Retinal pigment epithelial cell (primary cell): ENCODE measurements at places on chromosomes 11 and 22.

DNA sequence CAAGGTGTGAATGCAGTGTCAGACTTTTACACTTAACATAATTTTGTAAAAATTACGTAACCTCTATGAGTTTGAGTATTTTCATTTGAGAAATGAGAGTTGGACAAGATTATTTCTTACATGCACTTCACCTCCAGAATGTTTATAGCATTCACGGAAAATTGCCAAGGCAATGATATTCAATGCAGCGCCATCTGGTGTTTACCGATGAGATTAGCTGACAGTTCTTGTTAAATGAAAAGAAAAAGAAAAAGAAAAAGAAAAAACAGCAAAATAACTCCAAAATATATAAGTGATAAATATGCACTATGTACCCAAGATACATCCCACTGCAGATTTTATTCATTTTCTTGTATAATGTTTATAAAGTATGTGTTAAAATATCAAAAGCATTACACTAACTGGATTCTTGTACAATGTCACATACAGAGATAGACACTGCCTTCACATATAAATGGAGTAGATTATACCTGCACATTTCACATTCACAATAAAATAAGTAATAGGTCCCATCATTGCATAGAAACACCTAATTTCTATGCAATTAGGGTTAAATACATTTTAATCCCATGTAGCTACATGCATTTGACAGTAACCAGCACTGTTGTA lies 976.3 kb upstream of the FAT3 start:
- no peak for DNase-seq

DNA sequence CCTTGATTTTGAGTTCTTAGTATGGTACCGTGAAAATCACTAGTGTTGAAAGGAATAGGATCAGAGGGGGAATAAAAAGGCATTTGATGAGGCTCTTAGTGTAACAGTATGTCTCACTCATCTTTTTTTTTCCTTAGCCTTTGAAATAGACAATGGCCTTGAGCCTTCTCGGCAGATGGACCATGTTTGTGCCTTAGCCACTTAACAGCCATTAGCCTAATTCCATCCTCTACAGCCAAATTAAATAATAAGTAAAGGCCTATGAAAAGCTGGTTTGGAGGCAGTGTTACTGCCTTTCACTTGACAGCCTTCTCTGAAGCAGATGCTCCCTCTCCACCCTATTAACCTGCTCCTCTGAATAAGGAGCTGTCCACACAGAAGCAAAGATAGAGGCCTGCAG lies 580.7 kb downstream of the NTM start:
- DNase-seq, result no peak

- DNase-seq, result no peak
Observed at GRCh38 chr11:45089251-45089650, 57.2 kb upstream of the PRDM11 start.

DNA sequence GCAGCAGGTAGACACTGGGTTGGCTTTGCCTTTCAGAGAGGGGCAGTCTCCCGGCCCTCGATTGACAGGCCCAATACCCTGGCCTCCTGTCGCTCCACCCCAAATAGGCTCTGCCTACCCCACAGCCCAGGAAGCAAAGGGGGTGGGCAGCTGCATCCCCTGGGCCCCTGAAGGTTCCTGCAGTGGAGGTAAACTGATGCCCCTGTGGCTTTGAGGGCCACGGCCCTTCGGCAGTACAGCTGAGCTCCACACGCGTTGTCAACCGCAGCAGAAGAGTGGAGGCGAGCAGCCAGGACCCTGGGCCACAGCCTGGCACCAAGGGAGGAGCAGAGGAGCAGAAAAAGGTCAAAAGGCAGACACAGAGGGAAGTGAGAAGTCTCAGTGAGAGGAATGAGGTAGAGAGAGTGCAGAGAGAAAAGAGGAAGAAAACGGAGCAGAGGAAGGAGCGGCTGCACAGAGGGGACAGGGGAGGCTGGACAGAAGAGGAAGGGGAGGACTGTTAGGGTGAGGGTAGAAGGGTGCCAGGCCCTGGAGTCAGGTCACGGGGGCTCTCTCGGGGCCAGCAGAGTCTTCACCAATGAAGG lies 64.0 kb downstream of the SLC22A12 start:
- no peak for DNase-seq

- no peak for DNase-seq
Observed at GRCh38 chr22:37020192-37020479, 594 bp downstream of the MPST start.

DNA sequence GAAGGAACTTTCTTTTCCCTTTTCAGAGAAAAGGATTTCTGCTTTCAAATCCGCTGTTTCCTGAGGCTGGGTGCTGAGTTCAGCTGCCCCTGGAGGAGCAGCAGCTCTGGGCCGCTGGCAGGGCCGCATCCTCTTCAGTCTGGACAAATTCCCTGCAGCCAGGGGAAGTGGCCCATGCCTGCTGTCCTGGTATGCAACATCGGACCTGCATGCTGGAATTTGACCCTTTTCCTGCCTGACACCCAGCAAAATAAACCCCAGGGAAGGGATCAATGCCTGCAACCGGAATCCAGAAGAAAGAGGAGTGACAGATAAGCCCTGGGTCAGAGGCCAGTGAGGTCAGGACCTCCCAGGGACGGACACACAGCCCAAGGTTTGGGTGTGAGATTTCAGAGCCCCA lies 54.1 kb upstream of the LINC01488 start:
- no peak for DNase-seq

DNA sequence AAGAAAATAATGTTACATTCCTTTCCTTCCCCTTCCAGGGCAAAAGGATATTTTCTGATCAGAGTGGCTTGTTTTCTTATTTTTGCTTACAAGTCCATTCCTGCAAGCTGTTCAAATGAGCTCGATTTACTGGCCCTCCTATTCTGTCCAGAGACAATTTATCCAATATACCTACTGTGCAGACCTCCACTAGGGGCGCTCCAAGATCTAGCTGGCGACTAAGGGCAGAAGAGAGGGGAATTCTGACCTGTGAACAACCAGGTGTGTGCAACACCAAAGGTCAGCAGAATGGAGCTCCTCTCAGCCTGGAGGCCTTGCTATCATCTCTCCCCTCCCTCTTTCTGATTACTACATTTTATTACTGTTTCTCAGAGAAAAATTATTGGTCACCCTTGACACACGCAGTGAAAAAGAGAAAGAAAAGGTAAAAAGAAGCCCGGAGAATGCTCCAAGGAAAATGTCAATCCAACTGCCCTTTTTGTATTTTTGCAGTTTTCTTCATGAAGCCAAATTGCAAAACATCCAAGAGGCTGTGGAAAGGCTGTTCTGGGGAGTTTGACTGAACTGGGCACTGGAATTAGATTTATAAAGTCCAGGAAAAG lies 3.2 kb downstream of the SEZ6L start:
- DNase-seq, result no peak

GRCh38 chr11:2432171-2432621 lies 12.1 kb downstream of the TRPM5 start:
- no peak for DNase-seq
